ENCODE measurements at places on chromosomes 4 and X.
A peak's percentile ranks its signal among the peaks of the same experiment; 100 is the strongest.

DNA sequence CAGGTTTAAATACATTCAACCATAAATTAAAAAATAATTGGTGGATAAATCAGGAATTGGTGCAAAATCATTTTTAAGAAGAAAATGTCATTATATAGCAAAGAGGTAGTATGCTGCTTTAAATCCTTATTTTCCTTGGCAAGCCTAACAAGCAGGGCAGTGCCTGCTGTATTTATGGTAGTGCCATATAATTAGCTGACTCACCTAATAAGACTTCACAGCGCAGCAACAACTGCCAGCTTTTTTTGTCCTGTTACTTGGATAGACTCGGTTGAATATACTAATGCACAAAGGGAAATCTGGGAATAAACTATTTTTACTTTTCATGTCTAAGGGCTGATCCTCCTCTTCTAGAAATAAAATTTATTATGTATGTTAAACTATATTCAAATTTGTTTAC, 99.1 kb downstream of the SNCA start:
- DNase-seq: no peak

- no peak for DNase-seq
Observed at GRCh38 chr4:138193963-138194362, 48.2 kb downstream of the SLC7A11 start.

GRCh38 chr4:53619431-53619830, 28.1 kb upstream of the LNX1 start:
- DNase-seq: no peak

- DNase-seq: no peak
Observed at GRCh38 chr4:157300701-157301100, 80.2 kb downstream of the GRIA2 start.

- no peak for DNase-seq
Observed at GRCh38 chrX:80266287-80266686, 154.0 kb upstream of the TENT5D start.

DNA sequence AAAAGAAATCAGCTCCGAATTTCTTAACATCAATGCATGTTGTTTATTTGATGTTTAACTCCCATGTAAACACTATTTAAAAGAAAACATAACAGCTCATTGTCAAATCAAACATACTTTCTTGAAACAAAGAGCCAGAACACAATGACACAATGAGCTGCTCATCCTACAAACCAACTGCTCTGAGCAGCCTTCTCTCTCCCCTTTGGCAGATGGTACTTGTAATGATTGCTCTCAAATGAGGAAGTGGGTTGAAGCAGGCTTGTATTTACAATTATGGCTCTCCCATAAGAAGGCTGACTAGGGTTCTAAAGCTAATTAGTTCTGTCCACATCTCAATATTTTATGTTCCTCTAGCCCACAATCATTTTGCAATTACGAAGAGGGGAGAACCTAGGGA, 637.8 kb upstream of the ADGRL3 start:
- DNase-seq: peak; percentile 66

- DNase-seq: no peak
Observed at GRCh38 chr4:17769406-17770174, 11.8 kb downstream of the FAM184B start.

GRCh38 chr4:20253735-20254409, 2.2 kb downstream of the SLIT2 start:
- DNase-seq: peak; percentile 66

DNA sequence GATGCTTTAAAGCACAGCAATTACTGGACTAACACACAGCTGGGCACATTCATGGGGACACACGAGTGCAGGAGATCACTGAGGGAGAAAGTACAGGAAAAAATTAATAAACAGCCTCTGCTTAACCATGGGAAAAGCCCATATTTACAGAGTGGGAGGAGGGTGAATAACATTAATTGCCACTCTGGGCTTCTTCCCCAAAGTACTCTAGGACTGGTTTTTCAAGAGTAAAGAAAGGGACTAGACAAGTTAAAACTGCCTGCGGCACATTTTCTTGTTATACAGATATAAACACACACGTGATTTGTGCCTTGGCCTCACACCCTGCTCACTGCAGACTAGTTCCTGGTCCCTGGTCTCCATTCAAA, 179.7 kb upstream of the TET2 start:
- no peak for DNase-seq

DNA sequence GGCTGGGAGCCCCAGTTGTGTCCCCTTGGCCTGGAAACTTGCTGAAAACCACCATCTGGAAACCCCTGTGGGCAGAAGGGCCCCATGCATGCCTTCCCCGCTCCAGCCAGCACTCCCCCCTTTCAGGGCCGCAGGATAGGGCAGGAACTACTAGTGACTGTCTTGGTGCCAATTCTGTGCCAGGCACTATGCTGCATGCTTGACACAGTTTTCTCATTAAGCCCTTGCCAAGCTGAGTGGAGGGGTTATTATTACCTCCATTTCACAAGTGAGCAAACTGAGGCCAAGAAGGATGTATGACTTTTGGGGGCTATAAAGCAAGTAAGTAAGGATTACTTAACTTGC, 73.6 kb upstream of the PJA1 start:
- DNase-seq: no peak

- no peak for DNase-seq
Observed at GRCh38 chr4:128462103-128462783, 174.6 kb upstream of the PGRMC2 start.

- DNase-seq: peak; percentile 30
Observed at GRCh38 chr4:26858035-26858918, 2.4 kb upstream of the STIM2 start.

DNA sequence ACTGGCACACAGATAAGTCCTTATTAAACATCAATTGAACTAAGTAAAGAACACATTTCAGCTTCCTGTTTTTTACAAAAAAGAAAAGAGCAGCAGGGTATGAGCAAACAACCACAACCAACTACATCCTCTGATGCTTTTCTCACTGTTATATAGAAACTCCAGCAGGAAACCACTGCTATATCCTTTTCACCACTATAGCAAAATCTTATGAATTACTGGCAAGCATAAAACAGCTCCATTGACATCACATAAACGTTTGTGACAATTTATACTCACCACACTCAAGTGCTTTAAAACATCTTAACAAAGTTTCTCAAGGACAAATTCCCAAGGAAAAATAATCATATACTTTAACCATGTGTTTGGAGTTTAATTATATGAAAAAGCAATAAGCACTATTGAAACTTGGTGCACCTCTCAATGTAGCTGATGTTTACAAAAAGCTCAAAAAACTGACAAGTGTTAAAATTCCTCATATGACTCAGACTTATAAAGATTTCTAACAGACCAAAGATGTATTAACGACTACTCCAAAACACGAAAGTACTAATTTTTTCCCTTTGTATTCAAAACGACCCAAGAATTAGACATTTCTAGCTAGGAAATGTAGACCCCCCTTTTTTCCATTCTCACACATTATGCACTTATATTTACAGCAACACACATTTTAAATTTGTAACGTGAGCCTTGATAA, 12.9 kb downstream of the GPRIN3 start:
- peak; percentile 17 for DNase-seq

- peak; percentile 63 for DNase-seq
Observed at GRCh38 chr4:6676722-6677558, 16.7 kb upstream of the S100P start.

- DNase-seq: no peak
Observed at GRCh38 chr4:153450544-153450917, 15.6 kb upstream of the TMEM131L start.

DNA sequence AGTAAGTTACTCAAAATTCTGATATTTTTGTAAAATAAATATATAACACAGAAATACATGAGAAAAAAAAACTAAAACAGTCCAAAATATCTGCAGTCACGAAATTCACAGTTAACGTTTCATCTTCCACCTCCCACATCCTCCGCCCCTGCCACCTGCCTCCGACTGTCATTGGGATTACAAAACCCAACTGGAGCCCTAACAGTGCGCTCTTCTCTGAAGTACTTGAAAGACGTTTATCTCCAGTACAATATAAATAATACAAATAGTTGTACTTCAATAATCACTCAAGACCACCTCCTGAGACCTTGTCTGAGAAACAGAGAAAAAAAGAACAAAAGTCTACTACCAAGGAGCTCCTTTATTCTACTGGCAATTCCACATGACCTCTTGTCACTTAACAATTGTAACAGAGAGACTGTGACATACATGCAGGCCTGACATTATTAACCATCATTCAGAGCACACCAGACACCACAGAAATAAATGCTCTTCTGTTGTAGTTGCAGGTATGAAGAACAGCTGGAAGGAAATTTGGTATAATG, 280.6 kb downstream of the PPP3CA start:
- DNase-seq: no peak

Data from lung (tissue), 17 donors.